ENCODE measurements at places on chromosomes 4 and X. TPM values are rescaled to one million over a fixed set of nuclear protein-coding genes. Genes with fewer than 3 reads are reported as not detected.

DNA sequence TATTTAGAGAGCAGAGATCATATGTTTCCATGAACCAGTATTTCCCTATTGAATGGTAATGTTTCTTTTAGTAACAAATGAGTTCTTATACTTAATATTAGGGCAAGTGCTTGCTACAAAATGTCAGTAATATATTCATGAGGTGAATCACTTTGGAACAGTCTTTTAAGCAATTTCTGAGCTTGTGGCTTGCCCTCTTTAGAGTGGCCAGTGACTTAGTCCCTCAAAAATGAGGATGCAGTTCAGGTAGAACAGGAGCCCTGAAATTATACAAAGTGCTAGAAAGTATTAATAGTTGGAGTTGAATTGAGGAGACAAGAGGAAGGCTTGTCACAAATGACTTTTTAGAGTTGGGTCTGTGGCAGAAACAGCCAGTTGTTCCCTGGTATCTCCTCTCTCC is 53.4 kb upstream of the PITX2 start:
- DNase-seq: no peak

- DNase-seq: no peak
These were observed 28.6 kb downstream of the RNF175 start for GRCh38 chr4:153731239-153731638.

GRCh38 chrX:129585167-129585566 is 45.1 kb downstream of the OCRL start:
- no peak for DNase-seq

DNA sequence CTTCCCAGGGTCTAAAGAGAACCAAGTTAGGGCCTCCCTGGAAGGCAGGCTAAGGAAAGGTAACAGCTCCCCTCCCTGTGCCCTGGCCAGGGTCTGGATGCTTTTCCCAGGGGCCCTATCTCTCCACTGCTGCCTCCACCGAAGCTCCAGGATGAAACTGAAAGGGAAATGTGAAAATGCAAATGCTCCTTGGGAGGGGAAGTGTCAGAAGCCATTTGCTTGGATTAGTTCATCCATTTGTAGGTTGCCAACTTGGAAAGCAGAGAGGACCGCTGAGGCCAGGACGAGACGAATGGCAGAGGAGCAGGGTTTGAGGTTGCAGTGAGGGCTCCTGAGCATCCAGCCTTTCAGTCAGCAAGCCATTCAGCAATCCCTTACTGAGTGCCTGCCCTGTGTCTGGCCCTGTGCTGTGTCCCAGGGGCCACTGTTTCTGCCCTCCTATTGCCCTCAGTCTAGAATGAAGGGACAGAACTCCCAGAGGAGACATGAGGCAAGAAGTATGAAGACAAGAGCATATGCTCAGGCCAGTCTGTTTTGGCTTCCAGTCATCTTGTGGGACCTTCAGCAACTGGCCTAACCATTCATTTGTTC is 45.9 kb upstream of the PGRMC1 start:
- no peak for DNase-seq

- no peak for DNase-seq
These were observed 552.4 kb upstream of the MAGEB2 start for GRCh38 chrX:29662759-29663503.

- no peak for DNase-seq
These were observed 272.3 kb upstream of the DIPK2B start for GRCh38 chrX:45472968-45473367.

DNA sequence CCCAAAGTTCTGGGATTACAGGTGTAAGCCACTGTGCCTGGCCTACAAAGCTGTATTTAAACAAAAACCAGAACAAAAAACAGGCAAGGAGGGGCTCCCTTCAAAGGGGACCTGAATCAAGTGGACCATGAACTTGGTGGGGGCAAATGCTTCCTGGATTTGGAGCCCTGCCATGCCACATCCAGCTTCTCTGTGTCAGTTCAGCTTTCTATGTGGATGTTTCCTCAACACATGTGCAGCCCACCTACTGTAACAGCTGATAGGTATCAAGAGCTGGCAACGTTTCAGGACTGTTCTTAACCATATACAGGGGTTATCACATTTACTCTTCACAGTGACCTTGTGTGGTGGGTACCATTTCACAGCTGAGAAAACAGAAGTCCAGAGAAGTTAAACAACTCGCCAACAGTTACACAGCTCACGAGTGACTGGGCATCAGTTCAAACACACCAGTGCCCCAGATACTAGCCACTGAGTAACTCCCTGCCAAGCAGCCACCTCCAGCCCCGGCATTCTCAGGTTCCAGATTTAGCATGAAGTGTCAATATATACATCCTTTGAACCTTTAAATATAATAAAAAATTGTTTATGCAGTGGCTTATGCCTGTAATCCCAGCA is 7.5 kb downstream of the GPR143 start:
- no peak for DNase-seq

GTPBP6 gene
- total RNA-seq: 53.9 TPM

PCDH7 gene
- not detected for total RNA-seq
